ENCODE measurements at places on chromosomes 7 and 10.

DNA sequence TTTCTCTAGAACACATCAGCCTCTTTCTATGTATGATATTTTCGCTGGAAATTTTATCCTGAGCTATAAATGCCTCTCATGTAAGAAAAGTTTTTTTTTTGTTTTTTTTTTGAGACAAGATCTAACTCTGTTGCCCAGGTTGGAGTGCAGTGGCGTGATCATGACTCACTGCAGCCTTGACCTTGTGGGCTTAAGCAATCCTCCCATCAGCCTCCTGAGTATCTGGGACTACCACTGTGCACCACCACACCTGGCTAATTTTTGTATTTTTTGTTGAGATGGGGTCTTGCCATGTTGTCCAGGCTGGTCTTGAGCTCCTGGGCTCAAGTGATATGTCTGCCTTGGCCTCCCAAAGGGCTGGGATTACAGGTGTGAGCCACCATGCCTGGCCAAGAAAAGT, 80.4 kb downstream of the ADK start:
- DNase-seq, result no peak

DNA sequence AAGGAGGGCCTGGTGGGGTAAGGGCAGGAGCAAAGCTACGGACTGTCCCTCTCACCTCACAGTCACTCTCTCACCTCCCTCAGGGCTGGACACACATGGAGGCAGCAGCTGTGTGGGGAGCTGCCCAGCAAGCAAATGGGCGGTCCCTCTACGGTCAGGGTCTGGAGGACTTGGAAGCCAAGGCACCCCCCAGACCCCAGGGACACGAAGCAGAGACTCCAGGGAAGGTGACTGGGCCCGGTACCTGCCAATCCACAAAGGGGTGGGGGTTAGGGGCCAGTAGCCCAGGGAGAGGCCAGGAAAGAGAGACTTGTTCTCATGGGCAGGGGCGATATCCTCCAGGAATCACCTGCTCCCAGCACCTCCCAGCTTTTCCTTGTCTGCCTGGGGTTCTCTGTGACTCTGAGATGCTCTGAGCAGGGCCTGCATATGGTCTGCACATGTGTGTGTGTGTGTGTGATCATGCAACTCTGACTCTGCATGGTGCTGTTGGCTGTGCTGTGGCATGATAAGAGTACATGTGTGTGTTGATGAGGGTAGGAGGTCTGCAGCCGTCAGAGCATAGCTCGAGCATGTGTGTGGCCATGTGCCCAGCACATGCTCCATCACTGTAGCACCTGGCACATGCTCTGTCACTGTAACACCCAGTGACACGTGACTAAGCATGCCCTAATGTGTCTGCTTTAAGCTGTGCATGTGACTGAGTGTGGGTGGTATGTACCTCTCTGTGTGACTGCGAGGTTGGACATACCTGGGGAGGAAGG, 4.6 kb upstream of the LDB3 start:
- DNase-seq, result no peak

GRCh38 chr7:147818317-147818716, 772.2 kb upstream of the C7orf33 start:
- no peak for DNase-seq

DNA sequence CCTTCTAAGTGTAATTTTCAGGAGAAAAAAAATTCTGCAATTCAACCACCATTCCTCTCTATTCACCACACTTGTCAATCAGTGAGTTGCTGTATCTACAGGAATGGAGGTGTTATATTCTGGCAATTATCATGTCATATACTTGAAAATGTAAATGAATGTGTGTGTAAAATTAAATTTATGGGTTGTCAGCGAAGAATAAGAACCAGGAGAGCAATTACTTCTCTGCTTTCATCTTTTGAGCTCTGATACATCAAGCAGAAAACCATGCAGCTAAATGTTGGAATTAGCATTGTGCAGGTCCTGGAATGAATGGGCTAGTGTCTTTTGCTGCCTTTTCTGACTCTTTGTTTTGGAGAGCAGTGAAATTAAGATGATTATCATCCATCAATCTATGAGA, 207.6 kb downstream of the FOXP2 start:
- DNase-seq, result no peak

- DNase-seq, result no peak
Observed at GRCh38 chr7:40403703-40404476, 269.1 kb downstream of the SUGCT start.

DNA sequence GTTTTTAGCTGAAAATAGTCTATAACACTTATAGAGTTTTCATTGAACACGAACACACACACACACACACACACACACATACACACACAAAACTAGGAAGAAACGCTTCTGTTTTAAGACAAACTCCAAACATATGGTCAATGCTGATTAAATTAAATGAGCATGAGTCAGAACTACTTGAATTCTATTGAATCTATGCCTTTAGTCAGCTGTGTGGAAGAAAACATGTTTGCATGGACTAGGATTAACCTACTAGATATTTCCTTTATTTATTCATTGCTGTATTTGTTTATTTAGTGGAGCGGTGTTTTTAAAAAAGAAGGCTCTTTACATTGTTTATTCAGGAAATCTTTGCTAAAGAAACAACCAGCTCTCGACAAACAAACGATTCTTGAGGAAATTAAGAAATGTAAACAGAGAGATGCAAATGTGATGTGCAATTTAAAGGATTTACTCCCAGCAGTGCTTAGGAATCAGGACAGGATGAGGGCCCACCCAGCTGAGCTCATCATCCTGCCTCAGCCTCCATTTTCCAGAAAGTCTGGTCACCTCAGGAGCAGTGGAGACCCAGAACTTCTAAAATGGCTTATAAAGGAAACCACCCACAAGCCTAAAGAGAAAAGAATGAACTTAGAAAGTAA, 83.2 kb downstream of the PDE1C start:
- DNase-seq, result no peak

- DNase-seq, result no peak
Observed at GRCh38 chr10:83603708-83604107, 535.6 kb upstream of the GHITM start.

- no peak for DNase-seq
Observed at GRCh38 chr7:17293481-17293880, 5.0 kb upstream of the AHR start.

DNA sequence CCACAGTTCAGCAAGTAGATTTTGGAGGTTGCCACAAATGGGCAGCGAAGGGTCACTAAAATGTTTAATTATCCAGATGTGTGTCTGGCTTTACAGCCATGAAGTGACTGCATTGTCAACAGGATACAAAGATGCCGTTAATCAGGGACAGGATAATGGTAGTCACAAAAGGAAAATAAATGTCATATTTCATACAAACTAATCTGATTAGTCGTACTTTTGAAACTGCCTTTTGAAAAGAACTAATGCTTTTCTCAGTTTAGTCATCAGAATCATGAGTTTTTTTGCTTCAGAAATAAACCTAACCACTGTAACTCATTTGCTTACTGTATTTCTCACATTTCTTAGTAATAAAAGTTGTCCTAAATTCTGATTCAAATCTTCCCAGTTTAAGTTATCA, 22.2 kb upstream of the WNT16 start:
- no peak for DNase-seq

DNA sequence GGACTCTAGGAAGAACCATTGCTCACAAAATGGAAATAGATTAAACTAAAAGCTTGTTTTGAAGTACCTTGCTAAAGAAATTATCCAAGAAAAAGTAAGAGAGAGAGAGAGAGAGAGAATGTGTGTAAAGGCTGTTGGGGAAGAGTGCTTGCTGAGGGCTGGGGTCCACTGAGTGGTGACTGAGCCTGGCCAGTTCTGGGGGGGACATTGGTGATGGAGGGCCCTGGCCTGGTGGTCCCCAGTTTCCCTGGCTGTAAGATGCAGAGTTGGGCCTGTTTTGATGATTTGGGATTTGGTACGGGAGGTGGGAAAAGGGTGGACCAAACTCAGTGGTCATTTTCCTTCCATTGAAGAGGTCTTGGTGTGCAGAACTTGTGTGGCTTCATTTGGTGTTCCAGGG, 880 bp downstream of the RAMP3 start:
- no peak for DNase-seq

DNA sequence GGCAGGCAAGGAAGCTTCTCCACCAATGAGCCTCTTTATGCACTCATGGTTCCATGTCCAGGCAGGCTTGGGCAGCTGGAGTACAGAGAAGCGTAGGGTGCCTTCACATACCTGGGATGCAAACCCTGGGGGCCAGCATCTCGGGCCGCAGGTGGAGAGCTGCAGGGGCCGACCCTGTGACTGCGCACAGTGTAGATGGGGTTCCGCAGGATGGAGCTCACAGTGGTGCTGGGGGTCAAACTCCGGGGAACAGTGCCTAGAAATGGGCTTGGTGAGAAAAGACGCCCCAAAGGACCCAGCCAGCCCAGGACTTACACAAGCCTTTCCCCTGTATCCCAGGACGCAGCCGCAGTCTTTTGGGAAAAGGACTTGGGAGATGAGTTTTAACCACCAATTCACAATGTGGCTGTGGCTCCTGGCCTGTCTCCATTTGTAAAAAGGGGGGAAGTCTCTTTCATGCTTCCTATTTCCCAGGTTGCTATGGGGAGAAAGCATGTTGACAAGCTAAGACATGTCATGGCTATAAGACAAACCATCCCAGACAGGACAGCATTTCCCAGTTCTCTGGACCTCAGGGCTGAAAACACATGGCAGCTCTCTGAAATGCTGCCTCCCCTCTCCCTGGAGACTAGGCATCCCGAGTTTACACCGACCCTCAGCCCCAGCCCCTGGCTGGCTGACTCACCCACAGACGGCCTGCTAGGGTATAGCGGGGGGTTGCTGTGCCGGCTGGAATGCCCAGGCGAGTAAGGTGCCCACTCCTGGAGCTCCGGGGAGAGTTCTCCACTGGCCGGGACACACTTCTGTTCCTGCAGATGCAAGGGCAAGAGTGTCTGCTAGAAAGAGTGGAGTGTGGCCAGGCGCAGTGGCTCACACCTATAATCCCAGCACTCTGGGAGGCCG, 107.1 kb downstream of the DLG5 start:
- no peak for DNase-seq

- no peak for DNase-seq
Observed at GRCh38 chr7:79610748-79611304, 157.4 kb upstream of the MAGI2 start.

DNA sequence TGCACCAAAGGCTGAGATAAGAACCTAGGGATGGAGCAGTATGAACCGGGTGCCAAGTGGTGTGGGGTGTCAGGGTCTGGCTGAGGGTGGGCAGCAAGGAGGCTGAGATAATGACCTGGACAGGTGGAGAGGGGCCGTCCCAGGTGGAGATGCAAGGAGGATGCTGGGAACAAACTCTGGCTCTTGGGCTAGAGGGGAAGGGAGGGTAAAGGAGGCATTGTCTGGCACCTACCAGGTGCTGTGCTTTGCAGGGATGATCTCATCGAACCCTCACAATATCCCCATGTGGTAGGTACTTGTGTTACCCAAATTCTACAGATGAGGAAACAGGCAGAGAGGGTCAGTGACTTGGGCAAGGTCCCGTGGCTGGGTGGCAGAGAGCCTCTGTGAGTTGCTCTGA, 19.9 kb upstream of the HOXA13 start:
- DNase-seq, result no peak

DNA sequence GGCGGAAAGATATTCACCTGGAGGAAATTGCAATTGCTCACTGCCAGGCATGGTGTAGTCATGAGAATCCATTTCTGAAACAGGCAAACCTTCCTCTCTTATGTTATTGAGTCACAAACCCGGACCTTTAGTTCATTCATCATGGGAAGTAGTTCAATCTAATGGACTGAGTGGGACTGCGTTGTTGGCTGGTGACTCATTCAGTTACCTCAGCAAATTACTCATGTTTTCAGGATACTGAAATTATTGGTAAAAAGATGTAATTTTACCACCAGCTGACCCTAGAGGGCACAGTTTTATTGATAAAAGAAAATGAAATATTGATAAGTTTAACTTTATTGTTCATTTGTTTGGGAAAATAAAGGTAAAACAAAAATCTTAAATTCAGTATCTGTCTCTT, 1194.4 kb upstream of the SORCS1 start:
- DNase-seq, result no peak

DNA sequence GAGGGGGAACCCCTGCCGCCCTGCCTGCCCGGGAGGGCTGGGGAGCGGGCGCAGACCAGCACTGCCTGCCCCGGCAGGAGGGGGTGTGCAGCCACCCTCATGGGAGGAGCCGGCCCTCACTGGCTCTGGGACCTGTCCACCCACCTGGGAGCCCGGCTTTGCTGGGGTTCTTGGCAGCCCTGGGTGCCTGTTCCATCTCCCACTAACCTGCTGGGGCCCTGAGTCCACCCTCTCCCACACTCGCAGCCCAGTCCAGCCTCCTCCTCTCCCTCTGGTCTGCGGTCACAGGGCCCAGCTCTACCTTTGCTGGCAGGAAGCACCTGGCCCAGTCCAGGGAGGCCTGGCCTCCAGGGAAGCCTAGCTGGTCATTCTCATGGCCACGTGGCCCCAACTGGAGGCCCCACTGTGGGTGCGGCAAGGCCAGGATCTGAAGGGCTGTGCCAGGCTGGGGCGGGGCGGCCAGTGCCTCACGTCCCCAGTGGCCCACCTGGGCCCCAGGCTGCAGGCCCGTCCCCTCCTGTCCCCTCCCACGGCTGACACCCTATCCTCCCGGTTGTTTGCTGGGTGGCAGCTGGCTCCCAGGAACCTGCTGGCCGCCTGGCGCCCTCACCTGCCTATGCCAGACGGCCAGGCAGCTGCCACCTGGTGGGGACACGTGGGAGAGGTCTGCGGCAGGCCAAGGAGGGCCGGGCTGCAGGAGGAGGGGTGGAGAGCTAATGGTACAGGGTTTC, at the start of gene TMEM184A:
Gene TMEM184A (minus strand): TSS at position 393 of the 731 bp plus-strand sequence. CDS start 721 bp downstream, outside the sequence.
- no peak for DNase-seq

- DNase-seq, result peak; percentile 99
Observed at GRCh38 chr7:112449902-112450806, at the start of gene IFRD1. TSS of gene IFRD1 (plus strand) at chr7:112450460. CDS start at chr7:112450689, 229 bp downstream.

DNA sequence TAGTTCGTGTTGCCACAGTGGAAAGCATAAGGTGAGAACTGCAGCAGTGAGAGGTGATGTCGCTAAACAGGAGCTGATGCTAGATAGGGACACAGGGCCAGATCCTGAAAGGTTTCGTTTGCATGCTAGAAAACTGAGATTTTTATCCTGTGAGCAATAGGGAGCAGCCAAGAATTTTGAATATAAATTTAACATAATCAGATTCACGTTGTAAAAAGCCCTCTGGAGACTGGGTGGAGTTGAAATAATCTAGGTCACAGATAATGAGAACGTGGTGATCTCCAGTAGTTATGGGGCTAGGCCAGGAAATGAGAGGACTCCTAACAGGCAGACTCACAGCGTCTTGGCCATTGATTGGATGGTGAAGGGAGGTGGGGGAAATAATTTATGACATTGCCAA, 92.1 kb upstream of the IMMP2L start:
- no peak for DNase-seq

DNA sequence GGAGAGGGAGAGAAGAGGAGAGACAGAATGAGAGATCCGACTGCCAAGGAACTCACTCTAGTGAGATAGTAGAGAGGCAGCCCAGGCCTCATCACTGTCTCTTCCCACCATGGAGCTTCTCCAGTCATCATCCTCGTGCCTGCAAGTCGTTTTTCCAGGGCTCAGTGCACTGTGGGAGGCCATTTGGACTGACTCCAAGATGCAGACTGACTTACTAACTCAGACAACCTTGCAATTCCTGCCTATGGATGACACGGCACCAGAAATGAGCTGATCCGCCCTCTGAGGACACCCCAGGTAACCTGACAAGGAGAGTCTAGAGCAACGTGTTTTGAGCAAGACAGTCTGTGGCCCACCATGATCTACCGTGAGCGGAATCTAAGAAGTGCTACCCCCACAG, 154.9 kb downstream of the GLI3 start:
- DNase-seq, result no peak

GRCh38 chr7:41403291-41403690, 299.6 kb downstream of the INHBA start:
- DNase-seq, result no peak

GRCh38 chr7:155709453-155709852, 65.0 kb downstream of the RBM33 start:
- DNase-seq, result no peak
